ENCODE measurements at places on chromosomes 5 and 9. TPM values are rescaled to one million over a fixed set of nuclear protein-coding genes. Genes with fewer than 3 reads are reported as not detected.

GRCh38 chr5:148909766-148910165 is 83.4 kb downstream of the ADRB2 start:
- no peak for DNase-seq

DNA sequence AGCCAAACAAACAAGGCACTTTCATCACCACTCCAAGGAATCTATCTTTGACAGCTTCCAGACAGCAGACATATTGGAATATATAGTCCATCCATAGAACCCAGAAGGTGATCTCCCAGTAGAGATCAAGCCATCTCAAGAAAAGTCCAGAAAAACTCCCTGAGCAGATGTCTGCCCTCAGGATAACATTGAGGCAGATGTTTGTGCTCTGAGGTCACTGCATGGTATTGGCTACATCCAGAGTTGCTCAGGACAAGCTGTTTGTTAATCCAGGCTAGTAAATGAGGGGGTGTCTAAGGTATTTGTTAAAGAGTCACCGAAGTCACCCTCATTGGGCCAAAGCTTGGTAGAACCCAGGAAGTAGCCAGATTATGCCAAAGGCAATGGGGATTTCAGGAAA is 556.3 kb upstream of the KLF4 start:
- no peak for DNase-seq

The GRM6 gene
- total RNA-seq: not detected

GRCh38 chr9:35910613-35911359 is 1.5 kb downstream of the SPAAR start:
- DNase-seq: peak; percentile 66

- DNase-seq: no peak
These were observed 77.0 kb downstream of the VCAN start for GRCh38 chr5:83548581-83548980.

GRCh38 chr5:20370061-20370460 is 382.1 kb upstream of the CDH18 start:
- no peak for DNase-seq

The FBLL1 gene
- total RNA-seq: 0.14 TPM

The HTR1A gene
- not detected for total RNA-seq

GRCh38 chr9:112043423-112043822 is 131.7 kb downstream of the SUSD1 start:
- no peak for DNase-seq

DNA sequence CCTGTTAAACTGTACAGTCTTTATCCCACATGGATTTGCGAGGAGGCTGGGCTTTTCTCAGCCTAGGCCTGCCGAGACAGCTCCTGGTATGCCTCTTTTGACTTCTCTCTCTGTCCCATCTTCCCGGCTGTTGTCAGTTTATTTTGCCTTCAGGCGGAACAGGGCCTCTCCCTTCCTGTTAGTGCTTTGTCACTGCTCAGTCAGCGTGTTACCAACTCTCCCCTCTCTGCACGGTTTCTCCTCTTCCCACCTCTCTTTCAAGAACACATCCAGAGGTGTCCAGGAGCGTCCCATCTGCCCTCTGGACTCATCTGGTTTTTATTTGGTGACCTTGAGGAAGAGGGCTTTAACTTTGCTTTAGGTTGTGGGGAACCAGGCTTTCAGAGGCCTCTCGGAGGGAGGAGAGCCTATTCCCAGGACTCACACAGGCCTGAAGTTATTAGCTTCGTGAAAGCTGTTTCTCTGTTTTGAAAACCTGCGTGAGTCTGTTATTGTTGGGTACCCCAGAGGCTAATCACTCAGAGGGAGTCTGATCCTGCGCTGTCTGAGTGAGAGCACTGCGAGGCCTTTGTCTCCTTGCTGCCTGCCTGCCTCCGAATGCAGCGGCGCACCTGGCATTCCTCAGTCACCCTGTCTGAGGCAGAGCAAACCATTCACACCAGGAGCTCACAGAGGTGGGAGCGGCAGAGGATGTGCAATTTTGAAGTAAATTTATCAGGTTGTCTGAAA is 234.4 kb upstream of the MPDZ start:
- no peak for DNase-seq

The DDX46 gene
- 30.5 TPM for total RNA-seq

The LCN1 gene
- total RNA-seq: 0.19 TPM

- no peak for DNase-seq
These were observed 23.2 kb downstream of the STXBP1 start for GRCh38 chr9:127635201-127635735.

The FCN2 gene
- 0.52 TPM for total RNA-seq

The CDH6 gene
- 0.66 TPM for total RNA-seq

- DNase-seq: no peak
These were observed 32.5 kb upstream of the SCAMP1 start for GRCh38 chr5:78327761-78328510.

DNA sequence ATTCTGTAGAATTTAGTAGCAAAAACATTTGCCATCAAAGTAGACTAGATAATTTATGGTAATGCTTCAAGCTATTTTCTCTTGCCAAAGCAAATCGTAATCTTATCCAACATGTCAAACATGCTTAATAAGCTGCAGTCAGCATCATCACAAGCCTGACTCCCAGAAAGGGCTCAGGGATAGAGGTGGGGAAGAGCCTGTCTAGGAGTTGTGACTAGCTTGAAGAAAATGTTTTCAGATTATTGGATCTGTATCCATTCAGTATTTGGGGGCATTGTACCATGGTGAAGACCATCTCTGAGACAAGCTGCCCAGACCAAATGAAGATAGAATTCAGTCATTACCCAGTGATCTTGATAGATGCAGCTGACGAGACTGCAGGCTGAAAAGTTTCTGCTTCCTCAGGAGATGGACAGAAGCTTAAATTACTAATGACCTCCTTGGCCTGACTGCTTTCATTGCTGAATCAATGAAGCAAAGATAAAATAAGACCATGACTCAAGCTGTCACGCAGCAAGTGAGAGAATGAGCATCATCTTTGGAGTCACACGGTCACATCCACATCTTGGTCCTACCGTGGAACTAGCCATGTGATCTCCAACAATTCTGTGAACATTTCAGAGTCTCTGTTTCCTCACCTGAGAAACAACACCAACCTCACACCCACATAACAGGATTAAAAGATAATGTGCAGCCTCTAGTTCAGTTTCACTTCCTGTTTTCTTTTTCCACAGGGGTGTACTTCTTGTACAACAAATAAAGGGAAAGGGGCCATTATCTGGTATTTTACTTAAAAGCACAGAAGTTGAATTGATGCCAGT is 9.4 kb downstream of the ERAP2 start:
- DNase-seq: peak; percentile 54

DNA sequence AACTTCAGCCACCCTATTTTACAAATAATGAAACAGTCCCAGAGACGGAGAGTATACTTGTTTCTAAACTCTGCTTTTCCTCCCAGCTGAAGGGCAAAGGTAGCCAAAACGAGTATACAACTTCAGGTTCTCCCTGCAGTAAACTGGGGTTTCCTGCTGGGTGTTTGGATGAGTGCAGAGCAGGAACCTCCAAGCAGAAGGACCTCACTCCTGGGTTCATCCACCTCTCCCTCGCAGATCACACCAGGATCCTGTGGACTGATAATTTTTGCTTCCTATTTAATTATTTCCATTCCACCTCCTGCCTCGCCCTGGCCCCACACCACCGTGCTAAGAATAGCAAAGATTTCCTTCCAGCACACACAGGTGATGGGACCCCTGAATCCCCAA is 2.0 kb upstream of the FOXB2 start:
- DNase-seq: no peak

DNA sequence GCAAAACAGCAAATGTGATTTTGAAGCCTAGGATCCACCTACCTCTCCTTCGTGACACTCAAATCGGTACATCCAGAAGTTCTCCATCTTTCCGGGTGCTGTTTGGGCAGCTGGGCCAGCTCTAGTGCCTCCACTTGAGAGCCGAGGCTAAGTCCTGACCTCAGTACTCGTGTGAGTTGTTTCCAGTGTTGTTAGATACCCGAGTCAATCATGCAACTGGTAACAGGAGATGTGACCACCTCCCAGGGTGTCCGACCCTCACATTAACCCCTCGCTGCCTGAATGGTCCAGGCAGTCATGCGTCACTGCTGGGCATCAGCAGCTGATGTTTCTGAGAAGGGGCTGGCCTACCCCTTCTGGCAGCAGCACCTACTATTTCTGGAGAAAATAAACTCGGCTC is 170.3 kb downstream of the ENTREP1 start:
- no peak for DNase-seq

GRCh38 chr9:104934691-104935500 is 6.9 kb upstream of the ABCA1 start:
- DNase-seq: no peak

The TAF11L5 gene
- not detected for total RNA-seq

GRCh38 chr5:173646692-173647091 is 30.2 kb upstream of the BOD1 start:
- DNase-seq: no peak

The SGCD gene
- total RNA-seq: 1.6 TPM

The ISOC1 gene
- 21.5 TPM for total RNA-seq

DNA sequence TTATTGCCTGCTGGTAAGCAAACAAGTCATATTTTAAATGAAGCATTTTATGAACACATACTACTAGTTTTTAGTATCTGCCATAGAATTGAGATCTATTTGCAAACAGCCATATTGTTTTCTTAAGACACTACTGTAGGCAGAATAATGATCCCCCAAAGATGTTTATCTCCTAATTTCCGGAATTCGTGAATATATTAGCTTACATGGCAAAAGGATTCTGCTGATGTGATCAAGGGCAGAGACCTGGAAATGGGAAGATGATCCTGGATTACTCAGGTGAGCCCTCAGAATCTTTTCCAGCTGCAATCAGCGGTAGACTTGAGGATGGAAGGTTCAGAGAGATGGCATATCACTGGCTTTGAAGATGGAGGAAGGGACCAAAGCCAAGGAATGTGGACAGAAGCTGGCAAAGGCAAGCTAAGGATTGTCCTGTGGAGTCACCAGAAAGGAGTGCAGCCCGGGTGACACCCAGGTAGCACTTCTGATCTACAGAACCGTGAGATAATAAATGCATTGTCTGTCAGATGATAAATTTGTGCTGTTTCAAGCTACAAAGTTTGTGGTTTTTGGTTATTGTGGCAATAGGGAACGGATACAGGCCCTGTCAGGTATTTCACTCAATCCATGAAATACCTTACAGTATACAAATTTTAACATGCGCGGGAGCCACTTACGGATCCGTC is 1.0 kb upstream of the ERCC6L2 start:
- no peak for DNase-seq

The CCT5 gene
- total RNA-seq: 356 TPM

DNA sequence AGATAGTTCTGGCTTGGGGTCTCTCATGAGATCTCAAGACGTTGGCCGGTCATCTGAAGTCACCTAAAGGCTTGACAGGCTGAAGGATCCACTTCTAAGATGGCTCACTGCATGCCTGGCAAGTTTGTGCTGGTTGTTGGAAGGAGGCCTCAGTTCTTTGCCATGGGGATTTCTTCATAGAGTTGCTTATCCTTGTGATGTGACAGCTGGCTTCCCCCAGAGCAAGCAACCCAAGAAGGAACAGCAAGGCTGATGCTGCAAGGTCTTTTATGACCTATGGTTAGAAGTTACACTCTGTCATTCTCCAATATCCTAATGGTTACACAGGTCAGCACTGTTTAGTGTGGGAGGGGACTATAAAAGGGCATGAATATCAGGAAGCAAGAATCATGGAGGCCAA is 20.7 kb upstream of the GRPEL2 start:
- DNase-seq: no peak

- DNase-seq: no peak
These were observed 61.4 kb upstream of the PPP1R26 start for GRCh38 chr9:135418161-135418560.

GRCh38 chr9:128082151-128082550 is 14.1 kb downstream of the SLC25A25 start:
- DNase-seq: no peak

GRCh38 chr5:98705841-98706240 is 67.6 kb upstream of the RGMB start:
- DNase-seq: no peak

GRCh38 chr5:166716856-166717492 is 1574.5 kb upstream of the WWC1 start:
- no peak for DNase-seq

DNA sequence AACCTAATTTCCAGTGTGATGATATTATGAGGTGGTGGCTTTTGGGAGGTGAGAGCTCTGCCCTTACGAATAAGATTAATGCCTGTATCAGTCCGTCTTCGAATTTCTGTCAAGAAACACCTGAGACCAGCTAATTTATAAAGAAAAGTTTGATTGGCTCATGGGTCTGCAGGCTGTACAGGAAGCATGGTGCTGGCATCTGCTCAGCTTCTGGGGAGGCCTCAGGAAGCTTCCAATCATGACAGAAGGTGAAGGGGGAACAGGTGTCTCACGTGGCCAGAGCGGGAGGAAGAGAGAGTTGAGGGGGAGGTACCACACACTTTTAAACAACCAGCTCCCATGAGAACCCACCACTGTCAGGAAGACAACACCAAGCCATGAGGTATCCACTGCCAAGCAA is 46.9 kb downstream of the C9orf50 start:
- no peak for DNase-seq

DNA sequence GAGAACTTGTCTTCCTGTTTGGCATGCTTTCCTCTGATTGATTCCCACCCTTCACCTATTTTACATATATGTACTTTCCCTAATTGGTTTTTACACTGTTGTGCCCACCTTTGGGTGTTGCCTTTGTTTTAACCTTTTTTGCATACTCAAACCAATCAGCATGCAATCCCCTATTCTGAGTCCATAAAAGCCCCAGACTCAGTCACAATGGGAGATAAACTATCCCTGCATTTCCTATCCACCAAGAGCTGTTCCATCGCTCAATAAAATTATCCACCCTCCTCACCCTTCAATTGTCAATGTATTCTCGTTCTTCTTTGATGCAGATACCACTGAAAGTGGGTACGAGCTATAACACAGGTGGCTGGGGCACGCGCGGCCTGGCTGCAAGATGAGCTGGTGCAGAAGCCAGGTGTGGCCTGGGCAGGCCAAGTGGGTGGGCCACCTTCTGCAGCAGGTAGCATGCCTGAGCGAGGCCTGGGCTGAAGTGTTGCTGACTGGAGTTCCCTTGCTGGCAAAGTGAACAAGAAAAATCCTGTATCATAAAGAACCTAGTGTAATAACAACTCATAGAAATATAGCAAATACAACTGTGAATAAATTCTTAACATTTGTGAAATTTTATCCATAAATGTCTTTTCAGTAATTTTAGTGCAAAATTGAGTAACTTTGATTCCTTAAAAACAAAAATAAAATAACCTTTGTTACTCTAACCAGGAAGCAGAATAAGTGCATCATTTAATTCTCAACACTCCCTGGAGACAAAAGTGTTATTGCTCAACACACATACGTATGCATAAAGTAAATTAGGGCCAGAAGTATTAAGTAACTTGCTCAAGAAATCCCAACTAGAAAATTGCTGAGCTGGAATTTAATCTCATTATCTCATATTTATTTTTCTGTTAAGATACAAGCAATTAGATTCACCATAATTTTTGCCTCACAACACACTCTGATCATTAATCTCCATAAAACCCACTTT is 685.3 kb upstream of the EDIL3 start:
- no peak for DNase-seq

DNA sequence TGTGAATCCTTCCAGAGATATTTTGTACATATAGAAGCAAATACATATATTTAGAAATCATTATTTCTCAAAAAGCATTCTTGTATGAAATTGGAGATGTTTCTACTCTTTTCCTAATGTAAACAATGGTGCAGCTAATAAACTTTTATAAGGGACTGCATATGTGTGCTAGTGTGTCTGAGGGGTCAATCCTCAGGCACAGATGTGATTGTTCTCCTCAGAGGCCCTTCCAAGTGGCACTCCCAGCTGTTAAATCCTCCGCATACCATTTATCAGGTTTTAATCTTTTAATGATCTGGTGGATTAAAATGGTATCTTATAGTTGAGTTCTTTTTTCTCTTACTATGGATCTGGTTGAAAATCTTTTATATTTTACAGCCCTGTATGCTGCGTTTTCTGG is 5.6 kb upstream of the OMD start:
- DNase-seq: no peak

Data from thymus (tissue), 14 donors.